Left renal pelvis (tissue), 4 donors: ENCODE measurements at places on chromosomes 13 and 19.

DNA sequence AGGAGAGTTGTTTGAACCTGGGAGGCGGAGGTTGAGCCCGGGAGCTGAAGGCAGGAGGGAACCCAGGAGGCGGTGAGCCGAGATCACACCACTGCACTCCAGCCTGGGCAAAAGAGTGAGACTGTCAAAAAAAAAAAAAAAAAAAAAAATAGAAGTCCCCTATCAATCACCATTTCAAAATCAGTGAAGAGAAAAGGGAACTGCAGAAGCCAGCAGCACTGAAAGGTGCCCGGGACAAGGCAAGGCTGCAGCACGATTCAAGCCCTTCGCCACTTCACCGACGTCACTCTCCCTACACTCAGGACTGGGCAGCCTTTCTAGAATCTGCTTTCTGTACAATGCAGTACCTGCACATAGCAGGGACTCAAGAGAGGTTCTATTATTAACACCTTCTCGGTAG lies 21.9 kb upstream of the USP12 start:
- no peak for DNase-seq

- no peak for DNase-seq
Observed at GRCh38 chr13:111859354-111860230, 207.4 kb upstream of the SOX1 start.

GRCh38 chr13:23709536-23709935 lies 139.3 kb downstream of the TNFRSF19 start:
- no peak for DNase-seq

- no peak for DNase-seq
Observed at GRCh38 chr13:97249093-97249795, 27.1 kb downstream of the MBNL2 start.

GRCh38 chr13:20927596-20928257 lies 25.2 kb upstream of the XPO4 start:
- DNase-seq, result no peak

GRCh38 chr19:52248241-52248640 lies 21.1 kb upstream of the ZNF766 start:
- DNase-seq, result no peak

GRCh38 chr19:48203222-48203793 lies 32.8 kb downstream of the ZSWIM9 start:
- DNase-seq, result no peak

- DNase-seq, result no peak
Observed at GRCh38 chr19:10998666-10999065, 37.8 kb downstream of the SMARCA4 start.

DNA sequence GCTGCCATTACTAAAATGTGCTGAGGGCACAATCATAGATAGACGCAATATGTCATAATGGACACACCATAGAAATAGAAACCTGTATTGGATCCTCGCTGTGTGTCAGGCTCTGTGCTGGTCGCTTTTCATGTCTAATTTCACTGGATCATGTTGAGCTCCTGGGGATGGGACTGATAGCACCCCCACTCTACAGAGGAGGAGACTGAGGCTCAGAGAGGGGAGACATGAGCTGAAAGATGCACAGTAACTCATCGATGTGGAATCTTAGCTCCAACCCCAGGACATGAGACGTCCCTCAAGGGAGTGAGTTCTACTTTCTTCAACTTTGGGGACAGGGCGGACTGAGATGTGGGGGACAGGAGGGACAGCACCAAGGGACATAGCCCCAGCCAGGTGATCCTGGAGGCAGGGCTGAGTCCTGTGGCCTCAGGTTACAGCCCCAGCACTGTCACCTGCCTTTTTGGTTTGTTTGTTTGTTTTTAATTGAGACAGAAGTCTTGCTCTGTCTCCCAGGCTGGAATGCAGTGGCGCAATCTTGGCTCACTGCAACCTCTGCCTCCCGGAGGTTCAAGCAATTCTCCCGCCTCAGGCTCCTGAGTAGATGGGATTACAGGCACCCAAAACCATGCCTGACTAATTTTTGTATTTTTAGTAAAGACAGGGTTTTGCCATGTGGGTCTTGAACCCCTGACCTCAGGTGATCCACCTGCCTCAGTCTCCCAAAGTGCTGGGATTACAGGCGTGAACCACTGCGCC lies 6.6 kb upstream of the GIPC1 start:
- no peak for DNase-seq

DNA sequence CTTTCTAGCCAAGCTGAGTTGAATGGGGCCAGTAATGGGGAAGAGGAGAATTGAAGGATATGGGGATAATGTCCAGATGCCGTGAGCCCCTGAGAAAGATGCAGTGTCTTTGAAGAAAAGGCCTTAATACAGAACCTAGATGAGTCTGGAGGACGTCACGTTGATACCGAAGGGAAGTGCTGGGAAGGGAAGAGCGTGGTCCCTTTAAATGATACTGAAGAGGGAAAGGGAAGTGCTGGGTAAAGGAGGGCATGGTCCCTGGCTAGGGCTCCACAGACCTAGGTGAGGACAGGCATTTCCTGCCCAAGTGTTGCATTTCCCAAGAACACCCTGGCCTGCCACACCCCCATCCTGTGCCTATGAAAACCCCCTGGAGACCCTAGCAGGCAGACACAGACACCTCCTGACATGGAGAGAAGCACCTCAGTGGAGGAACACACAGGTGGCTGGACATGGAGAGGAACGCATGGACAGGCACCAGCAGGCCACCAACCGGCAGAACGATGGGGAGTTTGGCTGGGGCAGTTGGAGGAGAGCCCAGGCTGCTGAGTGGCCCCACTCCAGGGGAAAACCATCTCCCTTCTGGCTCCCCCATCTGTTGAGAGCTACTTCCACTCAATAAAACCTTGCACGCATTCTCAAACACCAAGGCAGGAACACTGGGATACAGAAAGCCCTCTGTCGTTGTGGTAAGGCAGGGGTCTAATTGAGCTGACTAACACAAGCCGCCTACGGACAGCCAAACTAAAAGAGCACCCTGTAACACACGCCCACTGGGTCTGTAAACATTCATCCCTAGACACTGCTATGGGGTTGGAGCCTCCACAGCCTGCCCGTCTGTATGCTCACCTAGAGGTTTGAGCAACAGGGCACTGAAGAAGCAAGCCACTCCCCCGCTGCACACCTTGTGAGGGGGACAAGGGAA lies 34.9 kb upstream of the POMP start:
- no peak for DNase-seq

DNA sequence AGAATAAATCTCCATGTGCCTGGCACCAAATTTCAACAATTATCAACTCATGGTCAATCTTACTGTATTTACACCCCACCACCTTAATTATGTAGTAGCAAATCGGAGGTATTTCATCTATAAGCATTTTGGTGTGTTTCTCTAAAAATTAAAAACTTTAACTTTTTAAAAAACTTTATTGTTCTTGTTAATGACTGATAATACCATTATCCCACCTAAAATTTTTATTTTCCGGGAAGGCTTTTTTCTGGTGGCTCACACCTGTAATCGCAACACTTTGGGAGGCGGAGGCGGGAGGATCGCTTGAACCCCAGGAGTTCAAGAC lies 453 bp upstream of the PDCD2L start:
- no peak for DNase-seq

- no peak for DNase-seq
Observed at GRCh38 chr19:8491574-8491973, 10.9 kb downstream of the PRAM1 start.

DNA sequence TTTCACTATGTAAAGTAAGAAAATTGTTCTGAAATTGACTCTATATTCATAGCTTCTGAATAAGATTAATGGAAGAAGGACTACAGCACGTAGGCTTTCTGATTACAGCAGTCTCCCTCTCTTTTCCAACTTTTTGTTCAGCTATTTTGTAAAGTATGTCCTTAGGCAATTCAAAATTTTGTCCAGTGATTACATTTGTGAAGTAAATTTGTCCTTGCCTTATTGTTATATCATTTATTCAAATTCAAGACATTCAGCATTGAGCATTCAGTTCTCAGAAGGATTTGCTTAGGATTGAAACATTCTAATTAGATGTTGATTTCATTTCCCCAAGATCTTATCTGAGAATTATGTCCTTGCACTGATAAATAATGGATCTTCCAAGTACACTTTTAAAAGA lies 76.6 kb downstream of the WDFY2 start:
- no peak for DNase-seq

DNA sequence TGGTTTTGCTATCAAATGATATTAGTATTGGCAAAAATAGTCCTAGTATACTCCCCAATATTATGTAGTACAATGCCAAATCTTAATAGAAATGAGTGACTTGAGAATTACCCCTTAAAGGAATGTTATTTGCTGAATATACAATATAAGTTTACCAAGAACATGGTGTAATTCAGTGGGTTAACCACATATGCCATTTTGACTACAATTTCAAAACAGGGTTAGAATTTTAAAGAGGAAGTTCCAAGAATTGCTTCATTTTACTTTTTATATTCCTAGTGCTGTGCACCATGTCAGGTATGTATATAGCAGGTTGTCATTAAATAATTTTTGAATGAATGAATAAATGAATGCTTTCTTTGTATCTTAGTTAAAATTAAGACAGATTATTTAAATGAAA lies 66.3 kb downstream of the LMO7 start:
- DNase-seq, result no peak

DNA sequence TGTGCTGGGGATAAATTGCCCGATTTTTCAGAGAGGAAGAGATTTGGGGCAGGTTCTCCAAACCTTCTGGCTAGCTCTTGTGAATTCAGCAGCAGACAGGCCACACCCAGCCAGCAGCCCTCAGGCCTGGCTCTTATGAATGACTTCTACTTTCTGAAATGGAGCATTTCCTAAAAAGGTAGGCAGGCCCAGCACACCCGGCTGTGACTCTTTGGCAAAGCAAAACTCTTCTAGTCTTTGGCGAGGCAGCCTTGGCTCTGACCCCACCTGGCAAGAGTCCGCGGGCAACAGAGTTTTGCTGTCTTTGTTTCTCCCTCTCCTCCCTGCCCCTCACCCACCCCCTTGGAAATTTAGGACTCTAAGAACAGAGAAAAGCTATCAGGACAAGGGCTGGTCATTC lies 221.2 kb downstream of the ZNF536 start:
- DNase-seq, result no peak

DNA sequence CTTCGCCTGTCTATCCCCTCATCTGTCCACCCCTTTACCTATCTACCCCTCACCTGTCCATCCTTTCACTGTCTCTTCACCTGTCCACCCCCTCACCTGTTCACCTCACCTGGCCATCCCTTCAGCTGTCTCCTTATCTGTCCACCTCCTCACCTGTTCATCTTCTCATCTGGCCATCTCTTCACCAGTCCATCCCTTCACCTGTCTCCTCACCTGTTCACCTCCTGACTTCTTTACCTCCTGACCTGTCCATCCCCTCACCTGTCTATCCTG lies 13.2 kb upstream of the KANK2 start:
- DNase-seq, result no peak

DNA sequence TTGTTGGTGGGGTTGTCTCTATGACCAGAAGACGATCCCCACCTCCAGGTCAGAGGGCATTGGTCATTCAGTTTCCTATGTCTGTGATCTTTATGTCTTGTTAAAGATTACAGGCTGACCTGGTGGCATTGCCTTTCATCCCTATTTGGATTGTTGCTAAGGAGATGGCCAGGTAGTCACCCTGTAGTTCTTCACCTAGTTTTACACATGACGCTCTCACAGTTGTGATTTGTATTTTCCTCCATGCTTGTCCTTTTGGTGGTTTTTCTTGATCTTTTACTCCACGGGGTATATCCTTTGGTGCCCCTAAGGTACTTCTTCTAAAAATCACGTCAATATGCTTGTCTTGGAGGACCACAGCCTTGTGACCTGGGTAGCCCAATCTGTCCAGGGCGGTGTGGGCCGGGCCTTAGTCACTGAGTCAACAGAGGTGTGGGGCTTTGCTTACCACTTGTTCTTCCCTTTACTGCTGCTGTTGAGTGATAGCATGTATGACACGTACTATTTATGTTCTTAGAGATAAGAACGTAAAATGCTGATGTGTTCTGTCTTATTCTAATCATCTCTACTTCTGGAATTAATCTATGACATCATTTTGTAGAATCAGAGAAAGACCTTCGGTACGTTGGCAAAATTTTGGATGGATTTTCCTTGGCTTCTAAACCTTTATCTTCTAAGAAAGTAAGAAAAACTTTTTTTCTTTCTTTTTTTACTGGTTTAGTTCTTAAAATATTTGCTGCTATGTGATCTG lies 20.1 kb downstream of the GPATCH1 start:
- DNase-seq, result no peak

DNA sequence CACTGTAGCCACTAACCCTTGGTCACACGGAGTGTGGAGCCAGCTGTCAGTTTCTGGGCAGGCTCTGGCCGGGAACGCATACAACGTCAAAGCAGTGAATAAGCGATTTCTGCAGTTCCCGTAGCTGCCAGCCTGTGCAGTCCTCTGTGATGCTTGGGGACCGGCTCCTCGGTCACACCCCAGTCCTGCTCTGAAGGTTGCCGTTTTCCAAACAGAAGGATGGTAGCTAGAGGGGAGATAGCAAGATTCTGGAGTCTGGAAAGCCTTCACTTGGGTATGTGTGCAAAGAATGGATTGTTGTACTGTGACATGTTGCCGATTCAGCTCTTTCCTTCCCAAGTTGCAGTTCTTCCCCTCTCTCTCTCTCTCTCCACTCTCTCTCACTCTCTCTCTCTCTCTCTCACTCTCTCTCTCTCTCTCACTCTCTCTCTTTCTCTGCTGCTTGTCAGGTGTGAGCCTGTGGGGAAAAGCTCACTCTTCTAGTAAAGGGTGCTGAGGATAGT lies 38.7 kb upstream of the C1QTNF9 start:
- no peak for DNase-seq

- DNase-seq, result no peak
Observed at GRCh38 chr13:102040812-102041211, 361.0 kb downstream of the FGF14 start.

GRCh38 chr19:30320916-30321315 lies 51.3 kb upstream of the ZNF536 start:
- DNase-seq, result no peak

DNA sequence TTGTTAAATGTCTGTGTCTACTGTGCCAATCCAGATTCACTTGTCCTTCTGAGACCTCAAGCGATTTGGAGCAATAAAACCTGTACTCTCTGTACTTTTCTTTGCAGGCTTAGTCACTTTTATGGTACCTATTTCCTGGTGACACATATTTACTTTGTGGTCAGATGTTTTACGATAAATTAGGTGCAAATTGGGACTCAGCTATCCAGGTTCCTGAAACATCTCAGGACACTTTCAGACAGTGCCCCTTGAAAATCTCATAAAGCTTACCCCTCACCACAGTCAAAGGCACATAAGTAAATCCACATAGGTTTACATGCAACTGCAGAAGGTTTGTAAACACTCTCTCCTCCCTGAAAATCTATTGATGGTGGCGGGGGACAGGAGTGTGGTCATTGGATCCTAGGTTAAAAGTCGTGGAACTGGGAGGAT lies 438.8 kb downstream of the EFNB2 start:
- no peak for DNase-seq

DNA sequence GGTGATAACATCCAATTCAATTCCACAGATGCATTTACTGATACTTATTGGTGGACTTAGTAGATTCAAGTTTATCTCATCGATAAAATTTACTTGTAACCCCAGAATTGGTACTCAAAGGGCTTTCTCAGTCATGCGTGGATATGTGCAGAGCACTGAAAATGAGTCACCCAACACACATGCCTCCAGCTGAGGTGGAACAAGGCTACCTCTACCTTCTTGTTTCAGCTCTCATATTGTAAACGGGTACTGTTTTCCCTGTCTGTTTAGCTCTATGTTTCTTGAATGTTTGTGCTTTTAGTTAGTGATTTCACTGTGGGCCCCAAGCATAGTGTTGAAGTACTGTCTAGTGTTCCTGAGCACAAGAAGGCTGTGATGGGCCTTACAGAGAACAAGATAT lies 1.5 kb downstream of the LRRC63 start:
- DNase-seq, result no peak
